ENCODE measurements at places on chromosomes 3 and 15.

DNA sequence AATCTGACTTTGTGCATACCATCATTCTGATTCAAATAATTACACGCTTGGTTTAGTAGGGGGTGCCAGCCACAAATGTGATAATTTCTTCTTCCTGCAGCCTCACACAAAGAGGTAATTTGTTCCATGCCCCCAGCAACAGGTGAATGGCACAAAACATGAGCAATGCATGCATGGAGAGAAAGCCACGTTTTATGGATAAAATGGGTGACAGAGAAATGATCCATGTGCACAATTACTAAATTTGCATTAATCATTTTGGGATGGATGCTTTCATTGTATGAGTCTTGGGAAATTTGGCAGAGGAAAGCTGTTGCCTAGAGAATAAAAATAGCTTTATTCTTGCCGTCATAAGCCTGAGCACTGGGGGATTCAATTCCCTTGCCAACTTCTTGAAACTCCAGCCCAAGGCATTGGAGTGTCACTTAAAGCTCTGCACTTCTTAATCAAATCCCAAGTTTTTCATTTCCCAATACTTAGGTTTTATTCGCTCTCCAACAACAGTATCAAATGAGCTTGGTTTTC, 411.6 kb downstream of the GBE1 start:
- no peak for DNase-seq

- DNase-seq = no peak
Observed at GRCh38 chr15:71212146-71212545, 96.9 kb downstream of the THSD4 start.

DNA sequence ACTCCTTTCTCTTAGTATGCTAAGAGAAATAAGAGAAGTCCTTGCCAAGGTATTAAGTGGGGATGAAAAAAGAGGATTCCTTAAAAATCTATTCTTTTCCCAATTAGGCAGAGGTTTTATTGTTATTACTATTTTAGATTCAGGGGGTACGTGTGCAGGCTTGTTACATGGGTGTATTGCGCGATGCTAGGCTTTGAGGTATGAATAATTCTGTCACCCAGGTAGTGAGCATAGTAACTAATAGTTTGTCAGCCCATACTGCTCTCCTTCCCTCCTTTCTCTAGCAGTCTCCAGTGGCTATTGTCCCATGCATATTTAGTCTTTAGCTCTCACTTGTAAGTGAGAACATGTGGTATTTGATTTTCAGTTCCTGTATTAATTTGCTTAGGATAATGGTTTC, 83.9 kb downstream of the LEKR1 start:
- no peak for DNase-seq

GRCh38 chr15:75694241-75695182, 18.1 kb downstream of the CSPG4 start:
- no peak for DNase-seq

DNA sequence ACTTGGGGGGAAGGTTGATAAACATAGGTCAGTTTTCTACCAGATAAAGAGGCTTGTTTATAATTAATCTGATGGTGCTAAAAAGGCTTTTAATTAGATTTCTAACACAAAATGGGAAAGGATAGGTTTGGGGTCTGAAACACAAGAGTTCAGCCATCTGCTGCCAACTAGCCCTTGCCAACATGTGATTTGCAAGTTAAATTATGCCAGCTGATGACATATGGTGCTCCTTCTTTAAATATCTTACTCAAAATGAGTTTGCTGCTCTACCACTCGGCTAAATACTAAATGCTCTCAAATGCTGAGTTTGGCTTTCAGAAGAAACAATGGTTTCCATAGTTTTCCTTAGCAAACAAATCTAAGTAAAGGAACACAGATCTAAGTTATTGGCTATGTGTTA, 557.8 kb upstream of the CCDC54 start:
- DNase-seq = no peak

GRCh38 chr3:65314269-65314668, 626.5 kb upstream of the ADAMTS9 start:
- no peak for DNase-seq

DNA sequence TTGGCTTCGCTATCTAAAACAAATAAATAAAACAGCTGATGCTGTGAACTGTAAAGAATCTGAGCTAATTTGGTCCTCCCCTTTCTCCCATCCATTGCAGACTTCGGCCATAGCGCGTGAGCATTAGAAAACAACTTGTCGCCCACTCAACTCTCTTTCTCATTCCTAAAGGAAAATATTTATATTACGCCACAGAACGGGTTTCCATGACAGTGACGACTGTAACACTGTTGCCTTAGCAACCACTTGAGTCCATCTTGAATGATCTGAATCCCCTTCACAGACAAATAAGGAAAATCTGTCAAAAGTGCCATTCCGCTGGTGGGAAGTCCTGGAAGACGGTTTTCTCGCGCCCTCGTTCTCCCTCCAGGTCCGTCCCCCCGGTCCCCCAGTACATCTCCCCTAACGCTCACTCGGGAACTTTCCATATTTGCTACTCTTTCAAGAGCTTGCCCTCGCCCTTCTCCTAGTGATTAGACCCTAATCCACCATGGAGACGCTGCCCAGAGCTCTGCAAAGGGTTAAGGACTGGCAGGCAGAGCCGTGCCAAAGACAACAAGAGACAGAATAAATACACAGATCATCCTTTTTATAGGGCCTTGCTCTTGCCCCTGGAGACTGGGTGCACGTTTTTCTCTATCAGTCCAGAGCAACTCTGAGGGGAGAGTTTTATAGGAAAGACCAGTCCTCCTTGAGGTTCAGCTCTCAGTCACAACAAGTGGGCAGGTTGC, 50.5 kb downstream of the CRYGS start:
- DNase-seq = no peak

GRCh38 chr3:142853270-142854168, 35.4 kb downstream of the PCOLCE2 start:
- DNase-seq = no peak

- no peak for DNase-seq
Observed at GRCh38 chr3:11140030-11140712, 14.1 kb upstream of the HRH1 start.

DNA sequence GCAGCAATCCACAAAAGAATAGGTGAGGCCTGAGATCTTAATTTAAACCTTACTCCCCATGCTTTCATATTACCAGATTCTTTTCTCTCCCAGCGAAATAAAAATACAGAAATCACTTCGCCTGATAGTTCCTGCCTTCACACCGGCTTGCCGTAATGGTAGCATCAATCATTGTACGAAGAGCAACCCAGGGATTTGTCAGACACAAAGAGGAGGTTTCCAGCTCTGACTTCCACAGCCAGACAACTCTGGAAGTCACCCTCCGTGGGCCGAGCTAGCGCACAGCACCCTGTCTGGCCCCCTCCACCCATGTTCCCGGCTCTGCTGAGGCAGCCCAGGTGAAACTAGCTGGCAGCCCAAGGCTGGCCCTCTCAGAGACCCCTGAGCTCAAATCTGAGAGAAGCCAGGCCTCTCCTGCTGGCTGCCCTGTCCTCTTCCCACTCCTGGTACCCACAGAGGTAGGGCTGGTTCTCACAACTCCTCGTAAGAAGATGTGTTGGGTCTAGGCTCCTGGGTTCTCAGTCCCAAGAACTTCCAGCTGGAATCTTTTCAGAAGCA, 156.9 kb upstream of the BNIP2 start:
- DNase-seq = no peak

DNA sequence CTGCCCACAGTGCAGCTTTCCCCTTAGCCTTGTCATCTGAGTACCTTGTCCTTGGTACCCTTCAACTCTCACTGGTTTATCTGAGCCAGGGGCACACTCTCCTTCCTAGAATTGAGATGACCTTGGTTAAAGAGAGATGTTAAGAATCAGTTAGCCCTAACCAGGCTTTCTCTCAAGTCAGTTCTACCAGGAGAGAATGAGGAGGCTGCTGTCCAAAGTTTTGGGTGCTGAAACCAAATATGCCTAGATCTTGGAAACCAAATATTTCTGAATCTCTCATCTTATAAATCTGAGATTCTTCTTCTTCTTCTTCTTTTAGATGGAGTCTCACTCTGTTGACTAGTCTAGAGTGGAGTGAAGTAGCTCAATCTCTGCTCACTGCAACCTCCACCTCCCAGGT, 12.0 kb upstream of the CTXND1 start:
- DNase-seq = no peak

DNA sequence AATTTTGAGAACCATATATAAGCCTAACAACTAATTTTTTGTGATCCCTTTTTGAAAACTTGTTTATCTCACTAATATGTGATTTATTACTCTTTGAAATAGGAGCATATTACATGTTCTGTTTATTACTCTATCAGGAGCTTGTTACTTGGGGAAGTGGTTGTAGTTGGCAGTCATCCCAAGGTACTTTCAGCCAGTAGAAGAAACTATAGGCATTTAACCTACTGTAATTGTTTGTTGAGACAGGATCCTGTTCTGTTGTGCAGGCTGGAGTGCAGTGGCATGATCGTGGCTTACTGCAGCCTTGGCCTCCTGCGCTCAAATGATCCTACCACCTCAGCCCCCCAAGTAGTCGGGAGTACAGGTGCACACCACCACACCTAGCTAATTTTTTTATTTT, 195.6 kb downstream of the TCF12 start:
- DNase-seq = no peak

DNA sequence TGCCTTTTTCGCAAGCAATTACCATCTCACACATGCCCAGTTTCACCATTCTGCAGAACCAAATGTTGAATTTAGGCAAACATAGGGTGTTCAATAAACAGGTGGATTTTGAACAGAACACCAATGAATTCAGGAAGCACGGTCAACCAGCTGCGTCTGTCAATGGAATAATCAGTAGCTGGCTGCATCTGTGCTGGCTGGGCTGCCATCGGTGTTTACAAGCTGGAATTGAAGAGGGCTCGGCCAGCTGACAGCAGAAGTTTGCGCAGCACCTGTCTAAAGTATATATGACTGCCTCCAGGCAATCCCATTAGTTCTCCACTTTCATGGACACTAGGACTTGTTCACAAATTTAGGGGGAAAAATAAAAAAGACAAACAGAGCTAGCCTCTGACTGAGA, 996.4 kb upstream of the CFAP20DC start:
- no peak for DNase-seq

GRCh38 chr3:27792869-27793268, 70.7 kb upstream of the EOMES start:
- DNase-seq = no peak

DNA sequence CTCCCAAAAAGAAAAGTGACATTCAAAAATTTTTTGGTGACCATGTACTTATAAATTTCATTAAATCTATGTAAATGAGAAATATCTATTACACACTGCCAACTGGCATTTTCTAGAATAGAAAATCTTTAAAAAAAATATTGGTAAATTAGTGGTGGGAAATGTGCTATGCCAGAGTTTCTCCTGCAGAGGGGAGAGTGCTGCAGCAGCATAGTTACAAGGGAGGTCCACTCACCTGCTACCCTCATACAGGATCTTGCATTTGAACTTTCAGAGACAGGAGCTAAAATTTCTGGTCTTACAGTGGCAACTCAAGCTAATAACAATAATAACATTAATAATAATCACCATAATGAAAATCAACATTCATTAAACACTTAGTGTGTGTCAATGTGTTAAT, 459.6 kb downstream of the NSUN3 start:
- peak; percentile 5 for DNase-seq

DNA sequence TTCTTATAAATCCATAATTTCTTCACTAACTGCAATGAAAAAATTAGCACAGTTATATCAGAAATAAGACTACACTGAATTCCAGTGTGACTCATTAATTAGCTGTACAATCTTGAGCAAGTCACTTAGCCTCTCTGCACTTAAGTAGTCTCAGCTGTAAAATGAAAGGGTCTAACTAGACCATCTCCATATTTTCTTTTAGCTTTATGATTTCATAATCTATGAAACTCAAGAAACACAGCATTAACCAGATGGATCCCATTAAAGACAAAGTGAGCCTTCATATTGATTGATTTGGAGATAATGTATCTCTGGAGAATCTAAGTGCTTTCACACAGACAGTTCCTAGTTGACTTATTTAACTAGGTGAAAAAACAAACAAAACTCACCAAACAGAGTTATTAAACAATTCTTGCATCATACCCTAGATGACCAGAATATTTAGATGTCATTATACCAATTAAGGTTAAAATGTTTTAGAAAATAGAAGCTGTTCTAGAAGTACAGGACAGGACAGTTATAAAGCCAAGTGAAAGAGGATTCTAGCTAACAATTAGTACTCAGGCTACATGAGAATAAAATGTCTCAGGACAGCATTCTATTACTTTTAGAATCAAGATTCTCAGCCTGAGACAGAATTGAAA, 11.2 kb downstream of the CSNK1G1 start:
- no peak for DNase-seq

- no peak for DNase-seq
Observed at GRCh38 chr3:2274526-2274925, 175.9 kb downstream of the CNTN4 start.

GRCh38 chr3:5972586-5972985, 785.1 kb downstream of the EDEM1 start:
- no peak for DNase-seq

GRCh38 chr3:7697548-7697947, 804.1 kb upstream of the LMCD1 start:
- DNase-seq = no peak

- DNase-seq = no peak
Observed at GRCh38 chr15:31499236-31499952, 172.8 kb downstream of the KLF13 start.

DNA sequence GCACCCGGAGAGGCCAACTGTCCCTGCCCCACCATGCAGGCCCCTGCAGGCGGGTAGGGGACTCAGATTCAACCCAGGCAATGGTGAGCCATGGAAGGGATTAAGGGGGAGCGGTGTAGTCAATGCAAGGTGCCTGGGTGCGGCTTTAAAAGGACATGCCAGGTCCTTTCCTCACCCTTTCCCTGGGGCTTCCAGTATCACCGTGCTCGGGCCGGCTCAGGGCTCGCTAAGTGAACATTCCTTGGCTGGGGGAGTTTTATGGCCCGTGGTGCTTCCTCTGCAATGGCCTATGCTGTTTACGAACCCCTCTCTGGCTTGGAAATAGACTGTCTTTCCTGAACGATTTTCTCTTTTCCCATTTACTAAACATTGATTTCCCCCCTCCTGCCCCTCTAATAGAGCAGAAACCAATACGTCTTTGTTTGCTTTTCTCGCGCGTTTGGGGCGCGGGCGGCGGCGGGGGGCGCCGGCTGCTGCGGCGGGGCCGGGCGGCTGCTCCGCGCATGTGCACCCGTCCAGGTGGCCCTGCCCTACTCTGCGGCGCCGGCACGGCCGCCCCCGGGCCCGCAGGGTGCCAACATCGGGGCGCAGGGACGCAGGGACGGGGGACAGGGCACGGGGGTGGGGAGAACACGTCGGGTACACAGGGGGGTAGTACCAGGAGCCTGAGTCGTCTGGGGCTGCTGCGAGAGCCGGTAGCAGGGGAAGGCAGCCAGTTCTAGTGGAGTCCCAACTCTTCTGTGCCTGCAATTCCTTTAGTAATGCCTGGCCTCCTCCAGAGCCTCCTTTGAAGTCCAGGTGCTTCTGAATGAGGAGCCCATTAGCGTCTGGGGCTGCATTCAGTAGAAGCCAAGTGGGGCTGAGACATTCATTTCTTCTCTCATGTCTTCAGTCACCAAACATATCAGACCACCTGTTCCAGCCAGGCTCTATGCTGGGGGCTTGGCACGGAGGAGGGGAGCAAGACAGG, 26.9 kb upstream of the CACNA2D2 start:
- DNase-seq = no peak

GRCh38 chr3:23797491-23797890, 8.3 kb upstream of the UBE2E1 start:
- DNase-seq = no peak

GRCh38 chr3:4426782-4427344, 40.2 kb downstream of the SUMF1 start:
- DNase-seq = no peak
